Pancreas (tissue), 10 donors: ENCODE measurements at places on chromosomes 7 and 10. TPM values are rescaled to one million over a fixed set of nuclear protein-coding genes. Genes with fewer than 3 reads are reported as not detected.

Gene UROS
- total RNA-seq, result 20.1 TPM

Gene GJD4
- total RNA-seq, result not detected

Gene PRKRIP1
- 11.1 TPM for total RNA-seq

Gene CAV1
- 4.6 TPM for total RNA-seq

DNA sequence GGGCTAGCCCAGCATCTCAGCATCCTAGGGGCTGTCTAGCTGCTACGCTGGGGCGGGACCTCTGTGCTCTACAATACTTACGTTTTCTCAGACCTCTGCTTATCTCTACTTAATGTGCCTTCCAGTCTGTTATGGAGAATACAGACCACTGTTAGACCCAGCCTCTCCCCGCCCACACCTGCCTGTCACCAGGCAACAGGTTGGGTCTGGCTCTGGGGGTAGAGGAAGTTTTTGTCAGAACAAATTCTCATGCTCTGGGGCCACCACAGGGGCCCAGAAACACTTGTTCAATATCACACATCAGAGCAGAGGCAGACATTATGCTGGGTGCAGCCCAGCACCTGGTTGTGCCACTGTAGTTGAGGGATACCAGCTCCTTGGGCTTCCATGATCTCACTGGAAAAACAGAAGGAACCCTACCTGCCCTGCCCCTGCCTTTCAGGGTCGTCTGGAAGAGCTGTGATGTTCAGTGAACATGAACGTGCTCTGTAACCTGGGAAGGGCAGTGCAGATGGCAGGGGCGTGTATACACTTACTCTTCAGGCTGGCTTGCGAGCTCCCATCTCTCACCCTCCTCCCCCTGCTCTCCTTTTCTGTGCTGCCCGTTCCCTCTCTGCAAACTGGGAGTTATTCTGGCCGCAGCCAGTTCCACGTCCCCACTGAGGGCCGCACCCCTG lies 135.2 kb upstream of the PODXL start:
- H3K4me3 ChIP-seq, result no peak overlapping the region
- H3K27me3 ChIP-seq, result no peaks in the 10 kb centered on the region
- H3K4me1 ChIP-seq, result no peaks in the 10 kb centered on the region
- no peak overlapping the region for H3K27ac ChIP-seq
- no peaks in the 10 kb centered on the region for H3K36me3 ChIP-seq

Gene CXCL12
- total RNA-seq, result 84.5 TPM

Gene C7orf33
- not detected for total RNA-seq

GRCh38 chr10:78716043-78716660 lies 352.6 kb upstream of the ZMIZ1 start:
- H3K27me3 ChIP-seq, result no peaks in the 10 kb centered on the region
- DNase-seq, result no peak
- no peaks in the 10 kb centered on the region for H3K36me3 ChIP-seq
- no peak overlapping the region for H3K4me3 ChIP-seq

DNA sequence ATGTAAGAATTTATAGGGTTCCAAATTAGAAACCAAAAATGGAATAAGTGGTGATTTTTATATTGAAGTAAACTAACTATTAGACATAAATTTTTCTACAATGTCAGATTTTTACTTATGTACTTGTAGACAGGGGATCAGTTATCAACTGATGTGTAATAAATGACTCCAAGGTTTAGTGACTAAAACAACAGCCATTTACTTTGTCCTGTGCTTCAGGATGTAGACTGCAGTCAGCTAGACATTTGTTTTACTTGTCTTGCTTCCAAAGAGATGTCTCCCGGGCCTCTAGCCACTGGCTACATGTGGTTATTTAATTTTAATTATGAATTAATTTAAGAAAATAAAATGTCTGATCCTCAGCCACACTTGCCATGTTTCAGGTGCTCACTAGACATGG lies 249.7 kb upstream of the IGFBP3 start:
- H3K27ac ChIP-seq, result no peak overlapping the region
- H3K4me3 ChIP-seq, result no peak overlapping the region
- H3K4me1 ChIP-seq, result peaks cover 8% of the 10 kb centered on the region
- no peaks in the 10 kb centered on the region for H3K36me3 ChIP-seq

DNA sequence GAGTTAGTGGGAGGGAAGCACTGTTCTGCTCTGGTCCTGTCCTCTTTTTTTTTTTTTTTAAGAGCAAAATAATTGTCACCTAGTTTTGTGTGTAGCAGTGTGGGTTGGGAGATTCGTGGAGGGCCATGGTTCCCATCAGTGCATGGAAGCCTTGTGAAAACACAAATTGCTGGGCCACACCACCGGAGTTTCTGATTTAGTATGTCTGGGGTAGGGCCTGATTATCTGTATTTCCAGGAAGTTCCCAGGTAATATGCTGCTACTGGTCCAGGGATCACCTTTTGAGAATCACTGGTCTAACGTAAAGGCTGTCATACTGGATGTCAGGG lies 191.3 kb downstream of the GATA3 start:
- no peak overlapping the region for H3K4me3 ChIP-seq
- no peaks in the 10 kb centered on the region for H3K36me3 ChIP-seq
- H3K4me1 ChIP-seq, result no peaks in the 10 kb centered on the region
- H3K27ac ChIP-seq, result no peak overlapping the region
- H3K27me3 ChIP-seq, result no peaks in the 10 kb centered on the region
- DNase-seq, result no peak

DNA sequence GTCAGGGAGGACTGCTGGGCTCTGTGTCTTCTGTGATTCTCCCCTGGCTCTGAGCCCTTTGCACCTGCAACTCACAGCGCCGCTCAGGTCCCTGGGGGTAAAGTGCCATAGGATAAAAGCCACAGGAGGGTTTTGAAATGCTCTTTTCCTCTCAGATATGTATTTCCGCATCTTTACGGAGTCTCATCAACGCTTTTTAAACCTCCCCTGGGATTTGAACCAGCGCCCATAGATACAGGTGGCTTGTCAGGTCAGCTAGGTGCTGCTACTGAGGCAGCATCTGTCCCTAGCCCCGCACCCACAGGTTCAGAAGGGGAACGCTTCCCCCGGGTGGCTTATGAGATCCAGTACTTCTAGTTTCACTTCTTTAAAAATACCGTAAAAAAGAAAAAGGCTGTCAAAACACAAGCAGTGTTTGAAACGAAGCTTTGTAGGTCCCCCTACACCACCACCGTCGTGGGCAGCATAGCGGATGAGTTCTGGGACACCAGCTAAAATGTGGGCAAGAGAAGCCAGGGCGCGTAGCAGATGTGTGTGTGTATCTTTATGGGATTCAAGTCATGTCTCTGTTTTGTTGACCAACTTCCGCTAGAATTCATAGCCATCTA lies 173.5 kb downstream of the CUX1 start:
- no peaks in the 10 kb centered on the region for H3K4me1 ChIP-seq
- DNase-seq, result no peak
- no peaks in the 10 kb centered on the region for H3K36me3 ChIP-seq
- H3K27me3 ChIP-seq, result no peaks in the 10 kb centered on the region
- H3K27ac ChIP-seq, result no peak overlapping the region

GRCh38 chr7:98233219-98234070 lies 18.6 kb downstream of the TECPR1 start:
- H3K27ac ChIP-seq, result no peak overlapping the region
- no peak overlapping the region for H3K4me3 ChIP-seq
- no peaks in the 10 kb centered on the region for H3K36me3 ChIP-seq
- peaks cover 12% of the 10 kb centered on the region for H3K4me1 ChIP-seq
- peak; percentile 73 for DNase-seq

Gene FOXI2
- total RNA-seq, result 0.06 TPM

- no peaks in the 10 kb centered on the region for H3K36me3 ChIP-seq
- DNase-seq, result no peak
- no peaks in the 10 kb centered on the region for H3K4me1 ChIP-seq
- H3K27ac ChIP-seq, result no peak overlapping the region
Measured at GRCh38 chr10:52756295-52756694, 16.3 kb downstream of the MBL2 start.

Gene EVX1
- not detected for total RNA-seq

GRCh38 chr10:73529089-73529832 lies 33.4 kb upstream of the PPP3CB start:
- H3K27ac ChIP-seq, result no peak overlapping the region
- H3K36me3 ChIP-seq, result peaks cover 27% of the 10 kb centered on the region
- peak; percentile 46 for DNase-seq
- H3K4me3 ChIP-seq, result no peak overlapping the region

Gene GALNT17
- total RNA-seq, result 2.0 TPM

- peaks cover 28% of the 10 kb centered on the region for H3K4me1 ChIP-seq
- H3K4me3 ChIP-seq, result no peak overlapping the region
- no peak for DNase-seq
Measured at GRCh38 chr10:72322030-72322279, 32.8 kb downstream of the DNAJB12 start.

Gene TMEM229A
- total RNA-seq, result not detected

GRCh38 chr7:132179080-132179430 lies 397.2 kb downstream of the PLXNA4 start:
- H3K4me3 ChIP-seq, result no peak overlapping the region
- H3K36me3 ChIP-seq, result no peaks in the 10 kb centered on the region
- no peak overlapping the region for H3K27ac ChIP-seq
- no peaks in the 10 kb centered on the region for H3K4me1 ChIP-seq
- DNase-seq, result no peak

GRCh38 chr7:68166525-68166924 lies 1169.9 kb downstream of the TYW1 start:
- no peak overlapping the region for H3K27ac ChIP-seq
- no peaks in the 10 kb centered on the region for H3K4me1 ChIP-seq
- no peaks in the 10 kb centered on the region for H3K36me3 ChIP-seq
- DNase-seq, result no peak
- no peak overlapping the region for H3K4me3 ChIP-seq

Gene HDAC9
- 6.4 TPM for total RNA-seq

DNA sequence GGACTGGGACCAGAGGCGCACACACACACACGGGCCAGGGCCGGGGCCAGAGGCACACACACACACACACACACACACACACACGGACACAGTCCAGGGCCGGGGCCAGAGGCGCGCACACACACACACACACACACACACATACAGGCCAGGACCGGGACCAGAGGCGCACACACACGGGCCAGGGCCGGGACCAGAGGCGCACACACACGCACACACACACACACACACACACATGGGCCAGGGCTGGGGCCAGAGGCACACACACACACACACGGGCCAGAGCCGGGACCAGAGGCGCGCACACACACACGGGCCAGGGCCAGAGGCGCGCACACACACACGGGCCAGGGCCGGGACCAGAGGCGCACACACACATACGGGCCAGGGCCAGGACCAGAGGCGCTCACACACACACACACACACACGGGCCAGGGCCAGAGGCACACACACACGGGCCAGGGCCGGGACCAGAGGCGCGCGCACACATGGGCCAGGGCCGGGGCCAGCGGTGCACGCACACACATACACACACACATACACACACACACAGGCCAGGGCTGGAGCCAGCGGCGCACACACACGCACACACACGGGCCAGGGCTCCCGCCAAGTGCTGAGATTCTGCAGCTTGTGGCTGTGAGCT lies 268.8 kb downstream of the ELFN1 start:
- no peak overlapping the region for H3K4me3 ChIP-seq
- H3K27me3 ChIP-seq, result no peaks in the 10 kb centered on the region
- peak; percentile 51 for DNase-seq
